Stimulated activated CD4-positive, alpha-beta T cell treated with anti-CD3 and anti-CD28 coated beads, TNF-alpha, amount 100 ng/mL, for 1 hour (primary cell): ENCODE measurements at places on chromosomes 2 and 18.
A peak's percentile ranks its signal among the peaks of the same experiment; 100 is the strongest.

- peak; percentile 13 for DNase-seq
Observed at GRCh38 chr18:45874491-45875184, 49.2 kb downstream of the SIGLEC15 start.

- DNase-seq = no peak
Observed at GRCh38 chr2:180473456-180473855, 466.4 kb upstream of the CWC22 start.

DNA sequence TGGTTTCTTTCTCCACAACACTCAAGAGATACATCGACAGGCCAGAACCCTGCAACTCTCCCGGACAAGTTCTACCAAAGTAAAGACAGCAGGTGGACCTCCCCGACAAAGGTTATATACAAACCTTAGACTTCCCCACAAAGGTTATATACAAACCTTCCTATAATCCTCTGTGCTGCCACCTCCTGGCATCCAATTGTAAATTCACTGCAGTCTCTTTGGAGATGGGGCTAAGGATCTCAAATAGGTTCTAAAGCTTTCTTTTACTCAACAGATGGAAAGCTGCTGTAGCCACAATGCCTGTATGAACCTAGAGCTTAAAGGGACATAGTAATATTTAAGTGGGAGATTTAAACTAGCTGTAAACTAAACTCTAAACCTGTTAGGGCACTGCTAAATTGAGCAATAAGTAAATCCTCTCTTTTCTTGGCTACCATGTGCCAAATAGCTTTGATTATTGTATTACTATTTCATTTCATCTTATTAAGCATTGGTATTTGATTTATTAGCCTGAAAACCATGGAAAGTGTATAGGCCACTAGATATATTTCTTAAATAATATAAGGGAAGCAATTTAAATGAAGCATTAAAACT is 9.8 kb upstream of the MREG start:
- DNase-seq = no peak

DNA sequence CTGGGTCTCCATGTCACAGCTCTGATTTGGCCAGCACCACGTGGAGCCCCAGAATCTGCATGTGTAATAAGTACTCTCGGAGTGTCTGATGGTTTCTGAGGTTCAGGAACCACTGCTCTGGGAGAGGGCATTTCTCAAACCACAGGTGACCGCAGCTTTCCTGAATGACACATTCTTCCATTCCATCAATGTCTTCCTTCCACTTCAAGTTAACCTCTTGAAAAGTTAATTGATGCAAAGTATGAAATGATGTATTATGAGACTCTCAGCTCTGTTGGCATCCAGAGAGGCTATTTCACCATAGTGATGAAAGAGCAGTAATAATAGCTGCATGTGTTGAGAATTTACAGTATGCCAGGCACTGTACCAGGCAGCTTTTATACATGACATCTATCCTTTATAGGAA is 61.3 kb upstream of the CRIM1 start:
- no peak for DNase-seq

DNA sequence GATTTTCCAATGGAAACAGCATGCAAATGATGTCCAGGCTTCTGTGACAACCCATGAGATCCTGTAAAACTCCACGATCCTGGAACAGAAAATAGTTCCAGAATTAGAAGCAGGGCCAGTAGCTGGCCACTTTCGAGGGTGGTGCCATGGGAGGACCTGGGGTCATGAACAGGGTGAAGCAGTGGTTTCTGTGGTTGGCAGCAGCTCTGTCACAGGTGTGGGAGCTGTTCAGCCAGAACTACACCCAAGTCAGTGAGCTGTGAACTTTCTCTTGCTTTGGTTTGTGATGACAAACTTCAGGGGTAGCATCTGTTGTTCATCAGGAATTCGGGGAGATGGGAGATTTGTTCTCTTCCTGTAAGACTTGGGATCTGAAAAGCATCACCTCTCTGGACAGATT is 314.4 kb upstream of the NT5C1B start:
- DNase-seq = no peak

- no peak for DNase-seq
Observed at GRCh38 chr2:143730155-143730952, 601.1 kb downstream of the ARHGAP15 start.

GRCh38 chr2:74573747-74574562 is 19.4 kb downstream of the DOK1 start:
- no peak for DNase-seq

DNA sequence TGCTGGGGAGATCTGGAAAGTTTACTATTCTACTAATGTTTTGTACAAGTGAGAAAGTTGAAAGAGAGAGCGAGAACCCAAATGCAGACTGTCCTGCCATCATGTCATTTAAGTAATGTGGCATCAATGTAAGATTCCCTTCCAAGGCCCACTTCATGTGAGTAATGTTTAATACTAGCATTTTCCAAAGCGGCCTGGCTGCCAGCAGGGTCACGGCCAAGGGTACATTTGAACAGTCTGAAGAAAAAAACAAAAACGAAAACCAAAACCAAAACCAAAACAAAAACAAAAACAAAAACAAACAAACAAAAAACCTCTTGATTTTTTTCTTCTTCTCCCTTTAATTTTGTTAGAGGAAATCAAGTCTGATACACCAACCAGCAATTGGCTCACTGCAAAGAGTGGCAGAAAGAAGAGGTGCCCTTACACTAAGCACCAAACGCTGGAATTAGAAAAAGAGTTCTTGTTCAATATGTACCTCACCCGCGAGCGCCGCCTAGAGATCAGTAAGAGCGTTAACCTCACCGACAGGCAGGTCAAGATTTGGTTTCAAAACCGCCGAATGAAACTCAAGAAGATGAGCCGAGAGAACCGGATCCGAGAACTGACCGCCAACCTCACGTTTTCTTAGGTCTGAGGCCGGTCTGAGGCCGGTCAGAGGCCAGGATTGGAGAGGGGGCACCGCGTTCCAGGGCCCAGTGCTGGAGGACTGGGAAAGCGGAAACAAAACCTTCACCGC is 2.2 kb downstream of the HOXD10 start:
- DNase-seq = no peak

DNA sequence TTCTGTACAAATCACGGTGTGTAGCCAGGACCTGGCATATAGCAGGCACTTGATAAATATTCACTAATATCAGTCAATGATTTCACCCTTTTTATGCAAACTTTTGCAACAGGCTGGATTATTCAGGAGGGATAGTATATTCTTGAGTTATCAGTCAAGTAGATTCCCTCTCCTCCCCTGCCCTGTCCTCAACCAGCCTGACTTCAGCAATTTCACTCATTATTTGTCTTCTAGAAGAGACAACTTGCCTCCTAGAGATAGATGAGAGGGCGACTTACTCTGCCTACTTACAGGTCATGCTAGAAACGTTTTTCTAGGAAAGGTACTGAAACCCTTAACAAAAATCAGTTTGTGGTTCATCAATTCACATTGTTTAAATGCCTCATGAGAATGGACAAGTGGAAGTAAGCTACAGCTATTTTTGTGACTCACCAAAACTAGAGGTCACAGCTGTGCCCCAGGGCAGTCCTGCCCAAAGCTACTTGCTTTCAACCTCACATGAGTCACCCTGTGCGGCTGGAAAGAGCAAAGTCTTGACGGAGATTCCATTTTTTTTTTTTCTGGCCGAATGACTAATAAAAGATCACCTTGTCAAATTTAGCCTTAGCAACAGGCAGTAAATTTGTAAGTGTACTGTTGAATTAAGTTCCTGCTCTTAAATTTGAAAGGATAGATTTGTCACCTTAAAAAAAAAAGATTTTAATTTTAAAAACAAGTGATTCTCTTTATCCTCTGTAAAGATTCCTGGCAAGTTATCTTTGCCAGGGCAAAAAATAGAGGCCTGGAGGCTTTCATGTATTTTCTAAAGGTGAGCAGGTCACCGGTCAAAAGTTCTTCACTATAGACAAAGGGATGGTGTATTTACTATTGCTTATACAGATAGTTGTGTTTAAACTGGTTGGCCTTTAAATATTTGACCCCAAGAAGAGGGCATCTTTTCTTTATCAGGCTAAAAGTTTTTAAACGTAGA is 109.0 kb upstream of the SLC35G4 start:
- DNase-seq = no peak

DNA sequence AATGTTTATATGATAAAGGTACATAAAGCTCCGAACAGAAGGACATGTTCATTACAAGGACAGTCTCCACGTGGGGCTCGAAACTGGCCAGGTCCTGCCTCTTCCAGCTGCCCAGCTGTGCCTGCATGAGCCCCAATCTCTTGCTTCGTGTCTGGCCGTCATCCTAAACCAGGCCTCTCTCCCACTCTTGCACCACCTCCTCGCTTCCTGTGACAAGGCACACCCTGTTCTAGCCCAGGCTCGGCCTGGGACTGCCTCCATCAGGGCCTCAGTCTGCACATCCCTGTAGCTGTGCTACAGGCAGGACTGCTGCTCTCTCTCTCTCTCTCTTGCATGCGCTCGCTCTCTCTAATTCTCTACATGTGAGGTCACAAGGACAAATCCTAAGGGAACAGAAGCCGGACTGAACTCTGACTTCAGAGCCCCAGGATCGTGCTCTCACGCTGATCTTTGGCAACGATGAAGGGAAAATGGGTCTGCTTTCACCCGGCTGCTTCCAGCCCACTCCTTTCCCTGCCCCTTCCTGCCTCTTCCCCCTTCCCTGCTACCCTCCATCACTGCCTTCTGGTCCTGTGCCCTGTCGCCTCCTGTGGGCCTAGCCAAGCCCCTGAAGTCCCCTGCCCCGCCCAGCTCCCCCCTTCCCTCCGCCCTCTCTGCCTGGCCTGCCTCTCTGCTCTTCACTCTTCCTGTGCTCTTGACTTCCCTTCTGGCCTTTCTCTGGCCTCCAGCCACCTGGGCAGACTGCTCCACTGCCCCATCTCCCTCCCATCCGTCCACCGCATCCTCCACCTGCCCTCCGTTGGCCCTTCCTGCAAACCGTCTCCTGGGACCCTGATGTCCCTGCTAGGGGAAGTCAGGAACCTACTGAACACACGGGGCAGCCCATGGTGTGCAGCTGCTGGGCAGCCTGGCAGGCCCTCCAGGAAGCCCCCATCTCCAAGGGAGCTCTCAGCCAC is 7.8 kb upstream of the GPR55 start:
- DNase-seq = no peak

- DNase-seq = no peak
Observed at GRCh38 chr2:56889738-56890137, 705.9 kb downstream of the CCDC85A start.

- no peak for DNase-seq
Observed at GRCh38 chr2:159895258-159896065, 97.5 kb upstream of the CD302 start.

- no peak for DNase-seq
Observed at GRCh38 chr2:192500550-192501200, 305.9 kb upstream of the TMEFF2 start.

DNA sequence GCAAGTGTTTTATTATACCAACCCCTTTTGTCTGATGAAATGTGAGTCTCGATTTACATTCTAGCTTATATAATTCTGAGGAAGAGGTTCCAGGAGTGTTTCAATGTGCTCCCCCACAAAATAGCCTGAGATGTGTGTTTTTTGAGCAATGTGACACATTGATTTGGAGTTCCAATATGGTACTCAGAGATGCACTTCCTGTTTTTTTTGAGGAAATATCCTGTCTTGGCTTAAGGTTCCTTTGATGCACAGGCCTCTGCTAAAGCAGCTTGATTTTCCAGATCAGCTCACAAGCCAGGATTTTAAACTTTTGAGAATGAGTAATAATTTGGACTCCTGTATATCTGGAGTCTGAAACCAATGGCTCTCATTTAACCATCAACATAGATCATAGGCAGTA is 221.4 kb downstream of the ACTR3 start:
- DNase-seq = no peak

DNA sequence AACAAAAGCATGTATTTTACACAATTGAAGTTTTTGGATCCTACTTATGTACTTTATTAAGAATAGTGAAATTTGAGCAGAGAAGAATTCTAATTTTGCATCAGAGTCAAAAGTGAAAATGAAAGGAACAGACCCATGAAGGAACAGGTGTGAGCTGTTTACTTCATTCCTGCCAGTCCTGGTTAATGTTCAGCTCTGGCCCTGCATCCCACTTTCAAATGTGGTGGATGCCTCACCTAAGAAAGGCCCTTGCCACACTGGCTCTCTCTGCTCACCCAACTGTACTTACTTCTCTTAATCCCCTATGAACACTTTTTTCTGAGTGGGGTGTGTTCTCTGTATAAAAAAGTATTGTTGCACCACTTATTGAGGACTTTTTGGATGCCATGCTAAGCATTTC is 22.2 kb downstream of the FAM110C start:
- DNase-seq = no peak

DNA sequence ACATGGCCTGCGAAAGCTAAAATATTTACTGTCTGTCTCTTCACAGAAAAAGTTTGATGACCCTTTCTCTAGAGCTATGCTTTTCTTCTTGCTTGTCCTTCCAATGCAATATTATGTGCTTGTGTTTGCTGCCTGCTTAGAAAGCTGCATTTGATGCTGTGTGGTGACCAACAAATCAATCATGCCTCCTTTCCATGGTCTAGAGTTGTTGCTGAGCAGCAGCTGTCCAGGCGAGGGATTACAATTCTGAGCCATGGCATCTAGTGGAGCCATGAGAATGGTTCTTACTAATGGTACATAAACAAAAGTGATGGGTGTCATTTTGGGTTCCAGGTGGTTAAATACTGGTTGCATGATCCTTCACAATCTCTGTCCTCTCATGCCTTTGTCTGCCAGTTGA is 1142.1 kb downstream of the DPP10 start:
- no peak for DNase-seq

DNA sequence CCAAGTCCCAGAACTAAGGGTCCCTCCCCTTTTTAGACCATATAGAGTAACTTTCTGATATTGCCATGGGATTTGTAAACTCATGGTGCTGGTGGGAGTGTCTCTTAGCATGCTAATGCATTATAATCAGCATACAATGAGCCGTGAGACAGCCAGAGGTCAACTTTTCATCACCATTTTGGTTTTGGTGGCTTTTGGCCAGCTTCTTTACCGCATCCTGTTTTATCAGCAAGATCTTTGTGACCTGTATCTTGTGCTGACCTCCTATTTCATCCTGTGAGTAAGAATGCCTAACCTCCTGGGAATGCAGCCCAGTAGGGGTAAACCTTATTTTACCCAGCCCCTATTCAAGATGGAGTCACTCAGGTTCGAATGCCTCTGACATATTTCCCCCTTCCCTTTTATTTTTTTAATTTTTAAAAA is 148.2 kb downstream of the PHLPP1 start:
- DNase-seq = no peak

DNA sequence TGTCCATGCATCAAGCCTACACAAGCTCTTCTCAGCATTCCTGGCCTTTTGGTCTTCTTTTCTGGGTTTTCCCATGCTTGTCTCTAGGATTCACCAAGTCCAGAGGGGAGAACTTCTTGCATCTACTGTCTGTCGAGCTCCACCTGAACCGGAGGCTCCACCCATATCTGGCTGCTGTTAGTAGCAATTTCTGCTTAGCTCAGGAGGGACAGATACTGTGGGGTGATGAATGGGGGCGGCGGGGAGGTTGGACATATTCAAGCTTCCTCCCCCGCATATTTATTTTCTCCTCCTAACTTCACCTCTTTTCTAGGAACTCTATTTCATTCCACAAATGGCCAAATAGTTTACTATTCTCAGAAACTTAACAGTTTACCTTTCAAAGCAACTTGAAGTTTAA is 163.5 kb downstream of the PTH2R start:
- DNase-seq = no peak

DNA sequence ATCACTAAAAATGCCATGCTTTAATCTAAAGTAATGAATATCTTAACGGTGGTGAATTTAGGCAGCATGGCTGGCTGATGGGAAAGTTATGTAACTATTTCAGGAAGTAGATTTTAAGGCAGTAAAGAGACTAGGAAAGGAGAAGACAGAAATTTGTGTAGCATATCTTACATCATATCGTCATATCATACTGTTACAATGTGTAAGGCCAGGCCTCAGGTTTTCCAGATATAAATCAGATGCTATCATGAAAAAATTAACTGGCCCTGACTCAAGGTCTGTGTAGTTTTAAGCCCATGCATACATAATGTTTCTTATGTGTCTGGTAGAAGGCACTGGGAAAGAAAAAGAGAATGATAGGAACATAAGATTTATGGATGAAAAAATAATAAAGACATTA is 8.9 kb upstream of the FAP start:
- DNase-seq = no peak
